ENCODE measurements at places on chromosomes 2 and 18.
A peak's percentile ranks its signal among the peaks of the same experiment; 100 is the strongest.

GRCh38 chr2:75592030-75592429, 31.3 kb upstream of the EVA1A start:
- no peak for DNase-seq

- no peak for DNase-seq
These were observed 46.0 kb downstream of the MCFD2 start for GRCh38 chr2:46869621-46870020.

GRCh38 chr2:16682431-16683118, 16.9 kb upstream of the CYRIA start:
- DNase-seq: no peak

DNA sequence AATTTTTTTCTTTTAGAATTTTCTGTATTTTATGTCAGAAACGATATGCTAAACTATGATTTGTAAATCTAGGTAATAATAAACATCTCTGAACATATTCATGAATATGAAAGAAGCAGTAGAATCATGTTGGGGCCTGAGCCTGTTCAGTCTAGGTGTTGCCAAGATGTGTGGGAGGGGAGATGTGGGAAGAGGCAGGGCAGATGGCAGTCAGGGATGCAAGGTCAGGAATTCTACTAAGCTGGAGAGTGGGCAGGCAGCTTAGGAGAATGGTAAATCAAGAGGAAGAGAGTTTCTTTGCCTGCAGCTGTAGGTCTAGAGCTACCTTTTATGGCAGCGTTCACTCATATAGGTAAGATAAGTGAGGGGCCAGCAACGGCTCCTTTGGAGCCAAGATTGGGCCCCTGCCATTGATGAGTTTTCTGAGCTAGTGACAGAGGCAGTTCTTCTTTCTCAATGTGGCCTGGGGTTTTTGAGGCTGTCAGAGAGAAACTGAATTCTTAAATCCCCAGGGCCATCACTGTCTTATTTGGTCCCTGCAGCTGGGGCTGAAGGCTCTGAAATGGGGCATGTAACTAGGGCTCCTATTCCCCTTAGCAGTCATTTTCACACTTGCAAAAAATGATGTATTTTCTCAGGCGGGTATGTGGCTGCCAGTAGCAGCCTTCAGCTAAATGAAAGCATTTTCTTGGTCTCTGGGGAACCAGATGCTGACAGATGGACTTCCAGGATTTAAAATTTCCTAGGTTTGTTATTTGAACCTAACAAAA, 232.8 kb downstream of the PIK3C3 start:
- DNase-seq: no peak

- DNase-seq: no peak
These were observed 26.9 kb downstream of the AGAP1 start for GRCh38 chr2:235520787-235521186.

DNA sequence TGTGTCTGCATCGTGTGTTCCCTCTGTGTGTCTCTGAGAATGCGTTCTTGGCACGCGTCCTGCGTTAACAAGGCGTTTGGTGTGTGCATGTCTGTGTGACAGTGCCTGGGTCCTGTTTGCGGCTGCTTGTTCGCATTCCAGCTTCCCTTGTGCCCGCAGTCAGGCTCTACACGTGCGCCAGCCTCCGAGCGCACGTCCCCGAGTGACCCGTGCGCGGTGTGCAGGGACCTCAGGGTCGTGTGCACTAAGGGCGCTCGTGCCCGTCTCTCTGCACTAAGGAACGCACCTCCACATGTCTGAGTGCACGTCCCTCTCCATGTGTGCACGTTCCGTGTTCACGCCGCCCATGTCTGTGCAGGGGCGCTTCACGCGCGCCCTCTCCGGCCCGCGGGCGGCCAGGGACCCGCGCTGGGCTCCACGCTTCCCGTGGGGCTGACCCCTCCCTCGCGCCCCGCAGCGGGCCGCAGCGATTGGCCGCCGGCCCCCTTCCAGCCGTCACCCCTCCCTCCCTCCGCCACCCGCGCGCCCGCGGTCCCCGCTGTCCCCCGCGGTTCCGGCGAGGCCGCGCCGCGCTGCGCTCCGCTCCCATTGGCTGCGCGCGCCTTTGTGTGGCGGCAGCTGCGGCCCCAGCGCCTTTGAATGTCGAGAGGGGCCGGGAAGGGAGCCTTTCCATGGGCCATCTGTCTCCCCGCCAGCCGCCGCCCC, 229.4 kb downstream of the HAUS1 start:
- no peak for DNase-seq

DNA sequence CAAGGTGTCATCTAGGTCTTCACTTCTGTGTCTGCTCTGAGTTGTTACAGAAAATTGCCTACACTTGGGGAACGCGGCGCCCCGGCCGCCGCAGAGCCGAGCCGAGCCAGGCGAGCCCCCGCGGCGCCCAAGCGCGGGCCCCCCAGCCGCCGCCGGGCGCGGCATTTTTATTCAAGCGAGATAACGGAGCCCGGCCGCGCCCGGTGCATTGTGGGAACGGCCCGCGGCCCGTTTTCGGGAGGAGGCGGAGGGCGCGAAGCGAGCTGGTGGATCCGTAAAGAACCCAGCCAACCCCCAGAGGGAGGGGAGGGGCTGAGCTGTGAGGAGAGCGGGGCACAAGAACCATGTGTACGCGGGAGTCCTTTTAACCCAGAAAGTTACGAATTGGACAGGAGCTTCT, 191.8 kb downstream of the FTCDNL1 start:
- DNase-seq: no peak

- no peak for DNase-seq
These were observed 77.2 kb upstream of the TLK1 start for GRCh38 chr2:171237751-171238505.

DNA sequence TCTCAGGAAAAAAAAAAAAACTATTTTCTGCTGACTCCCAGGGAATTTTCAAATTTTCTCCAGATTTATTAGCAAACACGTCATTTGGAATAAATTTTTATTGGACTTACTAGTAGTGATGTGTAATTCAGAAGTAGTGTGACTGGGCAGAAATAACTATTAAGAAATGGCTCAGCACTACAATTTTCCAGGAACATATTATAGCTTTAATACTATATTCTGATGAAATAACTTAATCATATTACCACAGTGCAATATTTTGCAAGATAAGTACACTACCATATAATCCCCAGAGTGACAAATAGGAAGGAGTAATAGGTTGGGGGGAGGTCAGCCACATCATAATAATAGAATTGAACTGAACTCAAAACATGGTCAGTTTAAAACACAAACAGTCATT, 19.7 kb upstream of the TNFAIP6 start:
- no peak for DNase-seq

GRCh38 chr2:6499691-6500090, 366.0 kb downstream of the CMPK2 start:
- no peak for DNase-seq

DNA sequence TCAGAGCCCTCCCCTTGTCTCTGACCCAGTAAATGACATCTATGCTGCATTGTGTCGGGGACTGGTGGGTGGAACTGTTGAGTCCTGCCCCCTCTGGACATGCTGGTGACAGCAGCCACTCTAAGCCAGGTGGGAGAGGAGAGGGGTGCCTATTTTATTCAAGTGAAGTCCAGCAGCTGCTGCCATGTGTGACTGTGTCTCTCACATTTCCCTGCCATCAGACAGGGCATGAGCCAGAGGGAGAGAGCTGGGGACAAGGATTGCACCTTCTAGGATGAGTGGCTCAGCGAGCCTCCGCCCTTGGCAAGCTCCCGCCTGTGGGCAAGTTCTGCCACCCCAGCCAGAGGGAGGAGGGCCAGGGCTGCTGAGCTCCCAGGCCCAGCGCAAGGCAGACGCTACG, 13.7 kb downstream of the NGEF start:
- no peak for DNase-seq

DNA sequence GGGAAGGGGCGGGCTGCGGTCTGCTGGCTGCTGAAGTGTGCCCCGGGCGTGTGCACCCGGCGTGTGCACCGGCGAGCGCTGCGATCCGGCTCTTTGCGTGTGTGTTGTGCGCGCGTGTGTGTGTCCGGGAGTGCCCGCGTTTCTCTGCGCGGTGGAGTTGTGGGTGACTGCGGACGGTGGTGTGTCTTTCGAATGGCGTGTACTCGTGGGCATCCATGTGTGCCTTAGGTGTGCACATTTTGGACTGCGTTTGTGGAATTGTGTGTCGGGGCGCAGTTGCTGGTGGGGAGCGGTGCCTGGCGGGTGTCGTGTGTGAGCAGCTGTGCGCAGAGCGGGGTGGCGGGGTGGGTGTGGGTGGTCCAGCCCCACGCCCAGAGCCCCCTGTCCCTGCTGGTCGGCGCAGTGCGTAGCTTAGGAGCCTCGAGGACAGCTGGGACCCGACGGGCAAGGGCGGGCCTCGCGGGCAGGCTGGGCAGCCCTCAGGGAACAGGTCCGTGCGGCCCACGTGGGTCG, 533 bp downstream of the HPCAL1 start:
- DNase-seq: peak; percentile 32

DNA sequence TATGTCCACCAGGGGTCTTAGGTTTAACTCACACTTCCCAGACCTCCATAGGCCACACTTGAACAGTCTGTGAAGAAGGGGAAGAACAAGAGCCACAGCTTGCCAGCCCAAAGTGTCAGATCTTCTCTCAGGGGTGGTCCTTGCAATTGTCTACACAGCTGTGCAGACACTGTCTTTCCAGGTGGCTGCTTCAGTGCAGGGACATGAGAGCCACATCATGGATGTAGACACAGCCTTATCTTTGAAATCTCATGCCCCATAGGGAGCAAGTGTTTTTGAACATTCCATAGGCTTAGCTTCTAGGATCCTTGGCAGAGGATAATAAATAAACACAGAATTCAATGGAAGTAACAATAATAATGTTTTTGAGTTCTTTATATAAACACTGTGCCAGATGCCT, 6.7 kb downstream of the ZNF407 start:
- DNase-seq: no peak

- no peak for DNase-seq
These were observed 229.1 kb downstream of the RTP5 start for GRCh38 chr2:242098445-242099128.

GRCh38 chr2:169513926-169514325, 4.4 kb downstream of the KLHL41 start:
- no peak for DNase-seq

- no peak for DNase-seq
These were observed 53.8 kb downstream of the COL6A3 start for GRCh38 chr2:237359894-237360780.

- no peak for DNase-seq
These were observed 127.3 kb downstream of the XRCC5 start for GRCh38 chr2:216236486-216236885.

GRCh38 chr2:105262651-105263091, 21.1 kb downstream of the GPR45 start:
- DNase-seq: no peak

- DNase-seq: no peak
These were observed 275.2 kb downstream of the IRS1 start for GRCh38 chr2:226524381-226524843.

GRCh38 chr2:6814312-6814711, 51.4 kb downstream of the CMPK2 start:
- no peak for DNase-seq

DNA sequence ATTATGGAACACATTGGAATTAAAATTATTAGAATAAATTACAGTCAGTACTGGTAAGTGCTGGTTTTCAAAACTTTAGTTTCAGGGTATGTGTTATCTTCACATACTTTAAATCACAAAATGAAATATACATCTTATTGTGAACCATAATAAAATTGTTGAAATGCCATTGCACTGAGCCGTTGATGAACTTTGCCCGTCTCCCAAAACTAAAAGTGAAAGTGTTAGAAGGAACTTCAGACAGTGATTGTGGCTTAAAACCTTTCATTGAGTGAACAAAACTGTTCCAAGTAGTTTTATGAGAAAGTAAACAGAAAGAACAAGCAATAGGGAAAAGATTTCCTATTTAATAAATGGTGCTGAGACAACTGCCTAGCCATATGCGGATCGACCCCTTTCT, 811.6 kb downstream of the PLCL1 start:
- no peak for DNase-seq

DNA sequence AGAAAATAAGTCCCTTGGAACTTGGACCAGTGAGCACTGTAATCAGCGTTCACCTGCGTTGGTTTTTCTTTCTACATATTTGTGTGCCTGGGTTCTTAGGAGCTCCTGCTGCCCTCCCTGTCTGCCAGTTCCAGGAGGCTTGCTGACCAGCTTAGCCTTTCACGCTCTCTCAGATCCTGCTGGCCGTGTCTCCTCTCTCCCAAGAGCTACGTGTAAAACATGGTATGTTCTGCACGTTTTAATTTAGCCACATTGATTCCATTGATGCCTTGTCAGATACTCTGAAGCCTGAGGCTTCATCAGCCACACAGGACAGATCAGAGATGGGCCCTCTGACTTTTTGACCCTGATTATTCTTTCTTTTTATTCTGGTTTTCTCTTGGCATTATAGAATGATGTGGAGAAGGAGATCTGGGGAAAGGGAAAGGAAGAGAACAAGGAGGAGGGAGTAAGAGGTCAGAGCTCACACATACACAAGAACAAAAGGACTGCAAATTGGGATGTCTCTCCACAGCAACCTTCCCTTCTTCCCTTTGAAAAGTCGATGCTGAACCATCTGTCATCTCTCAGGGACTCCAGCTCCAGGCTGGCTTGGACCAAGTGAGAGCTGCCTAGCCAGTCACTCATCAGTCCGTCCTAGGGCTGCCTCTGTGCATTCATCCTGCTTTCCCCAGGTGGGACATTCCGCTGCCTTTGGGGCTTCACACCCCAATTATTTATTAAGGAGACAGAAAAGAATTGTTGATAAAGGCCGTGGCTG, 152.8 kb downstream of the PIK3C3 start:
- no peak for DNase-seq

GRCh38 chr2:24435391-24436316, 55.4 kb upstream of the NCOA1 start:
- no peak for DNase-seq

GRCh38 chr2:27954771-27955383, 64.3 kb downstream of the BABAM2 start:
- DNase-seq: peak; percentile 42

DNA sequence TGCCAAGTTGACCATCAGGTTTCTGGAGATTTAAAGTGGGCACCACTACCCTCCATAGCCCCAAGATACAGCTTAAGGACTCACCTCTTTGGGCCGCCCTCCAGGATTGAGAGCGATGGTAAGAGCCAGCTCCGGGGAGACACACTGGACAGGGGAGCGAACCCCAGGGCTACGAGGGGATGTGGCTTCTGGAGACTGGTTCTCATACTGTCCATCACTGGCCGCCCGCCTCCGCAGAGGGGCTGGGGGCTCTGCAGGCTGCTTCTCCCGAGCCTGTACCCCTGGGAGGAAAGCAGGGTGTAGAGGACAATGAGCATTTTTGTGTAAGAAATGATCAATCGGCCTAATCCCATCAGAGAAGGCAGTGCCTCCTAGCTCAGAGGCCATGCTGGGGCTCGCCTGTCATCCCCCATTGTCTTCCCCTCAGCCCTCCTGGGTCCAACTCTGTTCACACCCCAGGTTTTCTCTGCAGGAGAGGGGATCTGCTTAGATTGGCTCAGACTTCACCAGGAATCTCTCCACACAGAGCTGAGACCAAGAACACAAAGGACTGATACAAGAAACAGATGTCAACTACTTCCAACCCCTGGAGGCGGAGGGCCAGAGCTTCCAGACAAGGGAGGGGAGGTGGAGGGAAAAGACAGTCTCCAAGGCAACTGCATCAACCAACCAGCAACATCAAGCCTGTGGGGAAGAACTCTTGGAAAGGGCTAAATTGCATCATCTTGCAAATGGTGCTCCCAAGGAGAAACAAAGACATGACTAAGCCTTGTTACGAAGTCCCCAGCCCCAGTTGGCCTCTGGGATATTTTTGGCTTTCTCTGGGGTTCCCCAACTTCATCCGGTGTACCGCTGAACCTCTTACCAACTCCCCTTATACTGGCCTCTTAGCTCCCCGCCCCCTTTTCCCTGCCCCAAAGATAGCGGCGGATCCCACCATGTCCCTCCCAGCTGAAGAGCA, 166.6 kb downstream of the TNS1 start:
- no peak for DNase-seq
